HFFc6 (cell line): ENCODE measurements at places on chromosomes 3 and 15. TPM values are rescaled to one million over a fixed set of nuclear protein-coding genes. Genes with fewer than 3 reads are reported as not detected.

Gene TTC21A
- total RNA-seq, result 0.91 and 1.2 TPM in 2 replicates

Gene MAGEL2
- not detected in 3 replicates for total RNA-seq

Gene IL17RB
- not detected in 3 replicates for total RNA-seq

Gene GPR160
- 0.10 to 0.12 TPM in 2 of 3 replicates, not detected in the other for total RNA-seq

Gene CLEC3B
- 1.1 to 1.5 TPM (median 1.2 TPM) in 3 replicates for total RNA-seq

Gene LRRFIP2
- 124 to 135 TPM (median 129 TPM) in 3 replicates for total RNA-seq

Gene GOLGA6L10
- total RNA-seq, result 0.37 to 0.53 TPM (median 0.43 TPM) in 3 replicates

Gene ECE2
- total RNA-seq, result not detected in 3 replicates

Gene PKM
- 2,577 to 2,654 TPM (median 2,652 TPM) in 3 replicates for total RNA-seq

Gene TNNC1
- not detected in 3 replicates for total RNA-seq

Gene RHCG
- not detected in 3 replicates for total RNA-seq

Gene NMB
- 5.3 to 7.1 TPM (median 5.5 TPM) in 3 replicates for total RNA-seq

Gene PRTG
- 0.21 to 1.6 TPM (median 0.37 TPM) in 3 replicates for total RNA-seq

Gene CACNA1D
- total RNA-seq, result 0.12 TPM in 1 of 3 replicates, not detected in the others

Gene PYGO1
- 7.8 to 8.9 TPM (median 8.5 TPM) in 3 replicates for total RNA-seq

Gene PSTPIP1
- total RNA-seq, result not detected in 3 replicates

Gene BCHE
- not detected in 3 replicates for total RNA-seq

Gene SERPINI2
- not detected in 3 replicates for total RNA-seq

Gene MIX23
- total RNA-seq, result 30.7 to 38.5 TPM (median 36.8 TPM) in 3 replicates

Gene TEX264
- total RNA-seq, result 43.6 to 58.9 TPM (median 55.7 TPM) in 3 replicates

Gene MYO5C
- total RNA-seq, result 0.02 to 0.03 TPM in 2 of 3 replicates, not detected in the other

Gene LMOD3
- total RNA-seq, result not detected in 3 replicates

Gene ZNF501
- total RNA-seq, result 1.0 to 2.1 TPM (median 1.2 TPM) in 3 replicates

Gene PLA2G4D
- total RNA-seq, result not detected in 2 replicates

Gene CMTM8
- total RNA-seq, result not detected in 3 replicates

Gene SKOR1
- 0.07 to 0.12 TPM in 2 of 3 replicates, not detected in the other for total RNA-seq

Gene APEH
- 98.5 to 109 TPM (median 108 TPM) in 3 replicates for total RNA-seq

Gene LRRN1
- total RNA-seq, result not detected in 3 replicates

Gene TGM4
- total RNA-seq, result not detected in 2 replicates

Gene TPRA1
- 39.1 to 46.3 TPM (median 44.1 TPM) in 3 replicates for total RNA-seq

Gene SLC6A20
- total RNA-seq, result not detected in 2 replicates

Gene HIGD2B
- total RNA-seq, result not detected in 3 replicates

Gene SCAANT1
- not detected in 3 replicates for total RNA-seq

Gene EOMES
- total RNA-seq, result not detected in 3 replicates

Gene VIPR1
- not detected in 3 replicates for total RNA-seq

Gene ERICH6
- total RNA-seq, result 0.18 TPM in 1 of 2 replicates, not detected in the other

Gene C3orf80
- 0.21 to 0.95 TPM (median 0.41 TPM) in 3 replicates for total RNA-seq

Gene SLC27A2
- total RNA-seq, result 0.71 to 2.0 TPM (median 1.4 TPM) in 3 replicates
